Fibroblast of the conjunctiva (primary cell): ENCODE measurements at places on chromosomes 5 and 9.
A peak's percentile ranks its signal among the peaks of the same experiment; 100 is the strongest.

DNA sequence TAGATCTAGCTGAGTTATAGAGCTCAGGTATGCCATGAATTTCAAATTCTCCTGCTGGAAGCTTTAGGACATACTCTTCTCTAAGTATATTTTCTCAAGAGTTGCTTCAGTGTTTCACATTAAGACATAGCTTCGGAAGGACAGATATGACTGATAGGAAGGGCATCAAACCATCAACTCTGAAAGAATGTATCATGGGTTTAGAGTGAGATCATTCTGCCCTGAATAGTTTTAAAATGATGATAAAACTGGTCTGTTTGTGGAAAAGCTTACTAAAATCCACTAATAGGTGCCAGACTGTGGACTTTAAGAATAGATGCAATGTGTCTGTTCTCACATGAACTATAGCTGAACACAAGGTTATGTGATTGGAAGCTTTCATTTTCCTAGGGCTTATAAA lies 8.4 kb downstream of the SPEF2 start:
- DNase-seq, result no peak

DNA sequence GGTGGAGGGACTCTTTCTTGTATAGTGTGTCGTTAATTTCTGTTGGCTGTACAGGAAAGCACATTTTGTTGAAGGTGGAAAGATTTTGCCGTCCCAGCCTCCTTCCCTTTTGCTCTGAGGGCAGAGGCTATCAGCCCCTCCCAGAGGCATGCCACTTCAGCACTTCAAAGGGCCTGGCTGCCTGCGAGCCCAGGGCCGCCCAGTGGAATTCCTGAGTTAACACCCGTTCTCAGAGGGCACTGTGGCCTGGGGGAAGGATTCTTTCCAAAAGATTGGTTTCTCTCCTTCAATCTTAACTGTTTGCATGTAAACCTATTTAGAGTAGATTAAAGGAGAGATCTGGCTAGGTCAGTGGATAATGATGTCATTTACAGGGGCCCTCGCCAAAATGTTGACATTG lies 238.6 kb downstream of the FANCC start:
- no peak for DNase-seq

DNA sequence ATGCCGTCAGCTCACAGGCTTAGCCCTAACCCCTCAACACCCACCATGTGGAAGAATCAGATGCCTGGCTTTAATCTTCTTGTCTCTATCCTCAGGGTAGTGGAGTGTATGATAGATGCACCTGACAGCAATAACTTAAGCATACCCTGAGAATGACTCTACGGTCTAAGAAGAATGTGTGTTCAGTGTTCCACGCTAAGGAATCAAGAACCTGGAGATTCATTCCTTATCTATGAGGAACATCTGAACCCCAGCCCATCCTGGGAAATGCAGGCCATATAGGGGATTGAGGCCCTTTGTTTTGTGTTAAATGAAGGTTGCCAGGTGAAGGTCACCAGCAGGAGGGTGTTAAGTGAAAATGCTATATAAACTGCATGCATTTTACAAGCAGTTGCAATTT lies 63.0 kb downstream of the KLHL3 start:
- DNase-seq, result no peak

DNA sequence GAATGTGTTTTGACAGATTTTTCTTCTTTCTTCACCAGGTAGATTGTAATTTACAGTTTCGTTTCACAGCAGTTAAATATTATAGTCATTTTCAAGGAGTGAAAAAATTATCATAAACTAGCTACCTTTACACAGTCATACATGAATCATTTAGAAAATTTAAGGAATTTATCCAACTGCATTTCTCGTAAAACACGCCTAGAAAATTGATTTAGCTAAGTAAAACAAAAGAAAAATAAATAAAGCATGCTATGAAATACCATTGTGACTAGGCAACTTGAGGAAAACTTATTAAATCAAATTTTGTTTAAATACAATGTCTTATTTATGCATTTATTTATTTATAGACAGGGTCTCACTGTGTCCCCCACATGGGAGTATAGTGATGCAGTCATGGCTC lies 109.9 kb upstream of the EMB start:
- DNase-seq, result no peak

- peak; percentile 82 for DNase-seq
Measured at GRCh38 chr9:37466037-37466709, 923 bp upstream of the ZBTB5 start.

- no peak for DNase-seq
Measured at GRCh38 chr9:87740209-87740608, 14.3 kb downstream of the CTSL start.

DNA sequence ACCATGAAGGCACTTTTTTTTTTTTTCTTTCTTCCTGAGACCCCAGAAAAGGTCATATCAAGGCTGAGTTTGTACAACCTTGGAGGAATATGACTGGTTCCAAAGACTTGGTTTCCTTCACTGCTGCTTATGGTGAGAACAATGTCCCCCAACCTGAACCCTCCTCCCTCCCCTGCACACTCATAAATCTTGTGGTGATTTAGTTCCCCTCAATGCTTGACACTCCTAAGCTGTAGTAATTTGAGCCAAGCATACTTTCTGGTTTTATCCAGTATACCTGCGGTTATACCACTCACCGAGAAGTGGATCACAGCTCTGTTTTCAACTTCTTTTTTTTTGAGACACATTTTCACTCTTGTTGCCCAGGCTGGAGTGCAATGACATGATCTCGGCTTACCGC lies 149.9 kb upstream of the KLF4 start:
- no peak for DNase-seq

GRCh38 chr9:132486706-132487350 lies 76.8 kb downstream of the CFAP77 start:
- no peak for DNase-seq

DNA sequence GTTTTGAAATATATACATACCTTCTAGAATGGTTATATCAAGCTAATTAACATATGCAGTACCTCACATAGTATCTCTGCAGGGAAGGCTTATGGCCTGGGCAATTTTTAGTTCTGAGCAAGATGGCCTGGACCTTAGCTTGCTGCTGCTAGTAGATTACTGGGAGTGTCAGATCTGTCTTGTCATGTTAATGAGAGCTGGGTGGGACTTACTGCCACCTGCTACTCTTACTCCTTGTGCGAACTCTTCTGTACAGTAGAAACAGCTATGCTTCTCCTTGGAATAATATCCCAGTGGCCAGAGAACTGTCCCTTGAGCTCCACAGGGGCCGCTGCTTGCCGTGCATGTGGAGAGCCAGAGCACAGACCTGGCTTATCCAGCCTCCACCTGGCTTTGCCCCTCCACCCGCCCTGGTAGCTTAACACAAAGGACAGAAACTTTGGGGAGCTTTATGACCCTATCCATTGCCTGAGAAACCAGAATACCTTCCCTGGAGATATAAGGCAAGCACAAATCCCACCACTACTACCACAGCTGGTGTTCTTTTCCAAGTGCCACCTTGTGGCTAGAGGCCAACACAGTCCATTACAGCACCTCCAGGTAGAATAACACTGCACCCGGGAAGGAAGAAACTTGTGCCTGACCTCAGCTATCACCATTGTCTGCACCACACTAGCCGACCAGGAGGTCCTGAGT lies 74.4 kb upstream of the RUSC2 start:
- DNase-seq, result no peak

GRCh38 chr5:112552791-112553190 lies 133.7 kb upstream of the EPB41L4A start:
- DNase-seq, result no peak

GRCh38 chr9:121783521-121784507 lies 132.4 kb downstream of the DAB2IP start:
- no peak for DNase-seq

- no peak for DNase-seq
Measured at GRCh38 chr5:58794875-58795274, 212.0 kb downstream of the RAB3C start.

DNA sequence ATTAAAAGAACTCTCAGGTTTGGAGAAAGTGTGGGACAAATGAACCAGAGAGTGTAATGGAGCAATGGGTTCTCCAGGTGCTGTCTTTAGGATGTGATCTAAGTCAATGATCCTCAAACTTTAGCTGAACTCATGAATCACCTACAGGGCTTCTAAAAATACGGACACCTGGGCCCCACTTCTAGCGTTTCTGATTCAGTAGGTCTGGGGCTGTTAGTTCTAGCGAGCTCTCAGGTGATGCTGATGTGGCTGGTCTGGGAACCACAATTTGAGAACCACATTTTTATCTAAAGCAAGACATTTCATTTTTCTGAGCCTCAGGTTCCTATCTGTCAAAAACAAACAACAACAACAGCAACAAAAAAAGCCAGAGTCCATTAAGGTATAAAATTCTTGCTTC lies 35.1 kb upstream of the PCA3 start:
- no peak for DNase-seq

DNA sequence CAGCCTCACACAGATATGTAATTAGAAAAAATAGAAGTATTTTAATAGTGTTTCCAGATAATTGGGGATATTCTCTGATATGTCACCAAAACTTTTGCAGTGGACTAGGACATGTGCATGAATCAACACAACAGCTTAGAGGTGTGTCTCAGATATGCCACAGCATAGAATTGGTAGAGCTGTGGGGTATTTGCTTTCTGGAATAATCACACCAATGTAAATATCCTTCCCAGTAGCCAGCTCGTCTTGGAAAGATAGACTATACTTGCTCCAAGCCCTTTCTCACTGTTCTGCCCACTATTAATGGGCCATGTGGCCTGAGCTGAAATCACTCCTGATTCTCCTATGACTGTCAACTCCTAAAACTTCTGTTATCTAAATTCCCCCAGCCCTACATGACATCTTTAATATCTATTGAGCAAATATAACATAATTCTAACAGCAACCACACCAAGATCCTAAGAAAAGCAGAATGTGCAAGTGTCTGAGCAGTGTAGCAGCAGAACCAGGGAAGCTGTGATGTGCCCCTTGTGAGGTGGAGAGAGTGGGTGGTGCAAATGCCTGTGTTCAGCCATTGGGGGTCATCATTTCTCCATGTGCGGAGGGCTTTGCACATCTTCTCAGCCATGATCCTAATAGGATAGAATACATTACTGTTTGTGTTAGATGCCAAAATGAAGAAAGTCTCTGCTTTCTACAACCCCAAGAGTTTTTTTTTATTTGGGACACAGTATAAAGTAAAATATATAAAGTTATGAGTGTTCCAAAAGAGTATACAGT lies 65.0 kb downstream of the MELK start:
- no peak for DNase-seq

DNA sequence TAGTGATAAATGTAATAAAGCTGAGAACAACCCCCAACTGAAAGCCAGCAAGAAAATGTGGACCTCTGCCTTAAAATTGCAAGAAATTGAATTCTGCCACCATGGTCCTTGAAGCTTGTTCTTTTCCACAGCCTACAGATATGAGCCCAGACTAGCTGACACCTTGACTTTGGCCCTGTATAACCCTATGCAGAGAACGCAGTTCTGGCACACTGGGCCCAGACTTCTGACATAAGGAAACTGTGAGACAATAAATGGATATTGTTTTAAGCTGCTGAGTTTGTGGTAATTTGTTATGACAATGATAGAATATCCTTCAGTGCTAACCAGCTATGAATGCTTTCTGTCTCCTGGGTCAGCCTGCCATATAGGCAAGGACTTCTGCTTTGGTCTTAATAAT lies 315.6 kb upstream of the RIOK2 start:
- DNase-seq, result no peak

GRCh38 chr5:54741711-54742110 lies 224.2 kb downstream of the SNX18 start:
- no peak for DNase-seq

DNA sequence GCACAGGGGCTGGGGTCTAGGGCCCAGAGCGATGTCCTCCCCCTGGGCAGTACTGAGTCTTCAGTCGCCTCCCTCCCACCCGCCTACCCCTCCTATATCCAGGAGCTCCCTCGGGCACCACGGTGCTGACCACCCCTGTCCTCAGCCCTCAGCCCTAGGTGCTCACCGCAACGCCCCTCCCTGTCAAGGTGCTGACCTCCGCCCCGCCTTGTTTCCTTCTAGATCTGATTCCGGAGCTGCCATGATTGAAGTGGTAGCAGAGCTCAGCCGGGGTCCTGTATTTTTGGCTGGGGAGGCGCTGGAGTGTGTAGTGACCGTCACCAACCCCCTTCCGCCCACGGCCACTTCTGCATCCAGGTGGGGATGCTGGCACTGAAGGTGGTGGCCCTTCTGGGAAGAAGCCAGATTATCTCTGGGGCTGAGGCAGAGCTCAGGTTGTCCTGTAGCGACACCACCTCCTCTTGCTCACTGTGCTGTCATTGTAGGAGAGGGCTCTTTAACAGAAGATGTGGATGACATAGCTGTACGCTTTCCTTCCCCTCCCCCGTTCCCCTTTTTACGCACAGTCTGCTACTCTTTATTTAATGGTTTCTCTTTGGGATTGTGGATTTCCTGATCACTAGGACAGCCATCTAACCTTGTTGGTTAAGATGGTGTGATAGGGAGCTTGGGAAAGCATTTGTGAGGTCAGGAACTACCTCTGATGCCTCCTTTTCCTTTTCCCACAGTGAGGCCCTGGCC lies 598 bp downstream of the RGP1 start:
- no peak for DNase-seq

DNA sequence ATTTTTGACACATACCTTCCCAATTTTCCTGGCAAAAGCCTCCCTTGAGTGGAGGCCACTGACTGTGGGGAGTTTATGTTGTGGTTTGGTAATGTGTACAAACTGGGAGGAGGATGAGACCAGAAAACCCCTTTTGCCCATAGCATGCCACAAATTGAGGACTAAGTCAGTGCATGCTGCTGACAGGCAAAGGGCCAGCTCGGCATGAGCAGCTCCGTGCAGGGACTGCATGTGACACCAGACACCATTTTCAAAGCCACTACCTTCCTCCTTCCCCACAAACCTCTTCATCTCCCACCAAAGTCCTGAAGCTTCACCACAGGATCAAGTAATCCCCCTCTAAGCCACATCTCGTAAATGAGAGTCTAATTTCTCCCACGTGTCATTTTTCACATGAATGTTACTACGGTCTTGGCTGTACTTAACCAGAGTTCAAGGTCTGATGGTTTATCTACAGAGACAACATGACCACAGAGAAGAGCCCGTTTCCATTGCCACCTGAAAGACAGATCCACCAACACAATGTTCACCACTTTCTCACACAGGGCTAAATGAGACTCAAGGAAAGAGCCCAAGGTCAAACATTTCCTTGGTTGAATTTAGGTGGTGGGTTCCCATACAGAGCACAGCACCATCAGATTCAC lies 106.5 kb downstream of the NFIB start:
- DNase-seq, result no peak

- DNase-seq, result no peak
Measured at GRCh38 chr5:68304421-68305052, 89.0 kb downstream of the PIK3R1 start.

DNA sequence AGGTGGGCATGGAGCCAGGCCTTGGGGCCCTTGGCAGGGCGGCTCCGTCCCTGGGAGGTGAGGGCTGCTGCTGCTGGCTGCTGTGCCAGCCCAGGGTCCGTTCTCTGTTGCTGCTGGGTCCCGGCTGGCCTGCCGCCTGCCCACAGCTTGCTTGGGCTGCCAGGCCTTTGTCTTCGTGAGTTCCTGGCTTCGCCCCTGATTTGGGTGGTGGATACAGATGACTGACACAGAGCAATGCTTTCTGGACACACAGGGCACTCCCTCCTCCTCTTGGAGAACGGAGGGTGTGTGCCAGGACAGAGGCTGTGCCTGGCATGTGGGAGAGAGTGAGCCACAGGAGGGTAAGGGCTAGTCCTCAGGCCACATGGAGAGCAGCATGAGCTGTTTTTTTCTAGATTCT lies 166.1 kb downstream of the MACROH2A1 start:
- DNase-seq, result no peak
